ENCODE measurements at places on chromosomes 7 and 10.

DNA sequence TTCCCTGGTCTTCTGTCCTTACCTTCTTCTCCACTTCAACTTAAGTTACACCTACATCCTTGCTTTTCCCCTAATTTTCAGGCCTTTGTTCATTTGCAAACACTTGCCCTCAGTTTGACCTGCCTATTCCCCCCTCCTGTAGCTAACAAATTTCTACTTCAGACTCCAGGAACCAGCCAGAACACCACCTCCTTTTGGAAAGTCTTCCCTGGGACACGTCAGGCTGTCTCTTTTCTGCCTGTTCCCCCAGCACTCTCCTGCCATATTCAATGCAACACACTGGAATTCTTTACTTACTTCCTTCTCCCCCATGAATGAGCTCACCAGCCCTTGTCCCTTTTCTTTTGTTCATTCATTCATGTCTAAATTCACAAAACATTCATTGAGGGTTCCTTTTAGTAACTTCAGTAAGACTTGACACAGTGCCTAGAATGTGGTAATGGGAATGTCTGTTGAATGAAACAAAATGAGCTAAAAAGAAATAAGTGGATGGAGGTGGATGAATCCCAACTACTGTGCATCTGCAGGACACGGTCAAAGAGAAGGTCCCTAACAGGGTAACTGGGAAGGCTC is 478.0 kb downstream of the KCNMA1 start:
- DNase-seq, result no peak

- peak; percentile 54 for DNase-seq
These were observed 418.9 kb downstream of the ZNF716 start for GRCh38 chr7:57868771-57869483.

- DNase-seq, result no peak
These were observed 21.6 kb upstream of the SAR1A start for GRCh38 chr10:70191972-70192305.

DNA sequence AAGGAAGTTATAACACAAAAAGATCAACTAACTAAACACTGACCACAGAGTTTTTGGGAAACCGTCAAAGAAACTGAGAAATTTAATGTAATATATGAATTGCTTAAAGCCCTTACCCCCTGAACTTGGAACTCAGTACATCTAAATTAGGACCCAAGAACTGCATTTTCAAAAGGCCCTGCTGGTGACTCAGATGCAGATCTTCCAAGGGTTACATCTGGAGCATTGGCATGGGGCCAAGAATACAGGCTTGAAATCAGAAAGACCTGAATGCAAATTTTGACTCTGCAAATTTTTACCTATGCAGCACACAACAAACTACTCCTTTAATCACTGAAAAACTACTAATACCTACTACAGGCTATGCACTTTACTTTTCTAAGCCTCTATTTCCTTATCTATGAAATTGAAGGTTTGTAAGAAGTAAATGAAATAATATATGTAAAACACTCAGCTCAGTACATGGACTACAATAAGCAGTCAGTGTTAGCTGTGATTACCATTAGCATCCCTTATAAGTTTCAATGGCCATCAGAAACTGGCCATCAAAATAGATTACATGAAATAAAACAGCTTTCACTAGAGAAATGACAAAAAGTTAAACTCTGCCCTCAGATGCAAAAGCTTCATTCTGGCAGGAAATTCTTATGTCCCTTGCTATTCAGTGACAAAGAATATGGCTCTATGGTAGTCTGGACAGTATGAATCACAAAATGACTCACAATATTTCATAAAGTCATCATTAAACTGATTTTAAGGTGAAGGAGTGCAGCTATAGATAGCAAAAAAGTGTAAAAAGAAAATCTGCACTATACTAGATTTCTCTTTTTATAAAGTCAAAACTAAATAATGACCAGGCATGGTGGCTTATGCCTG is 43.6 kb downstream of the NSUN6 start:
- DNase-seq, result no peak

DNA sequence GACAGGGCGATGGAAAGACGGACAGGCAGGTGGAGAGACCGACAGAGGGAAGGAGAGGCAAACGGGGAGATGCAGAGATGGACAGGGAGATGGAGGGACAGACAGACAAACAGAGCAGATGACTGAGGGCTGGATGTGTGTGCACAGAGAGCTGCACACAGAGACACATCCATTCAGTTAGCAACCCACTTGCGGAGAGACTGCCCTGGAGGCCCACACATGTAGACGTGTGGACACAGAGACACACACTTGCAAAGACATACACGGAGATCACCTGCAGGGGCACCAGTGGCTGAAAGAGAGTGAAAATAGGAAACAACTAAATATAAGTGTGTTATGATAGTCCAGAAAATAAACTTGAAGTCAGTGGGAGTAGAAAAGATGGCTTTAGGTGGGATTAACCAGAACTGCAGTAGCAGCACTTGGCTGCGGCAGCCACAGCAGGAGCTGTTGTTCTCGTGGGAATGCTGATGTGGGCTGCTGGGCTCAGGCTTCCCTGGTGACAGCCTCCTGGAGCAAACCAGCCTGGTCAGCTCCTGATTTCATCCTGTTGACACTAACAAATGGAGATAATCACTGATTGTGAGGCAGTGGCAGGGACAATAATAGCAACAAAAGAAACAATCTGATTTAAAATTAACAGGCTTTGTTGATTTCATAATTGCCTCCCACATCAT is 134.1 kb downstream of the CCNY start:
- peak; percentile 27 for DNase-seq

- no peak for DNase-seq
These were observed 4.2 kb downstream of the SMARCD3 start for GRCh38 chr7:151244196-151244840.

- DNase-seq, result no peak
These were observed 689.6 kb downstream of the SORCS1 start for GRCh38 chr10:106474876-106475275.

DNA sequence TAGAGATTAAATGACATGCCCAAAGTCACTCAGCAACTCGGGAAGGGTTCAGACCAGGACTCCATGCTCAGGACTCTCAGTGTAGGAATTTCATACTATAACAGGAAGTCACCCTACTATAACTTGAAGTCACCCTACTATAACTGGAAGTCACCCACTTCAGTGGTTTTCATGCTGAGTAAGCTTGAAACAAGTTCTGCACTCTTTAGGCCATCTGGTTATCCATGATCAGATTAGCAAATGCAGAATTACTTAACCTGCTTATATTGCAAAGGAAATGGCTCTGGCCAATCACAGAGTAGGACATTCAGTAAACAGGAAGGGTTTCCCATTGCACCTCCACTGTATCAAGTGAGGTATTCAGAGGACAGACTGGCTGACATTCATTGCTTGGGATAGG is 1240.4 kb downstream of the GATA3 start:
- no peak for DNase-seq

DNA sequence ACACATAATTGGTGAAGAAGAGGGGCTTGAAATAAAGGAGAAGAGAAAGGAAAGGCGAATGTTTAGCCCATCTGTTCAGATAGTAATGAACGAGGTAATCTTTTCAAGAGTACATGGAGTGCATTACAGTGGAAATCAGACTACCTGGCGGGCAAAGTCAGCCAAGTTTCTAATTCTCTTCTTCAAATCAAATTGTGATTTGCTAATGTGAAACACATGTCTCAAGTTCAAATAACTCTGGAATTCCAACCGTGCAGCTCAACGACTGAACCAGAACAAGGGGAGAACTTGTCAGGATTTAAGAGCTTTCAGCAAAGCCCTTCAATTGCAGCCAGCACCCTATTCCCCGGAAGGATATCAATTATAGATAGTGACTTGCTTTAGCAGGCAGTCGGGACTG is 216.9 kb downstream of the GLI3 start:
- no peak for DNase-seq

- no peak for DNase-seq
These were observed 59.6 kb downstream of the ADRB1 start for GRCh38 chr10:114103284-114103683.

DNA sequence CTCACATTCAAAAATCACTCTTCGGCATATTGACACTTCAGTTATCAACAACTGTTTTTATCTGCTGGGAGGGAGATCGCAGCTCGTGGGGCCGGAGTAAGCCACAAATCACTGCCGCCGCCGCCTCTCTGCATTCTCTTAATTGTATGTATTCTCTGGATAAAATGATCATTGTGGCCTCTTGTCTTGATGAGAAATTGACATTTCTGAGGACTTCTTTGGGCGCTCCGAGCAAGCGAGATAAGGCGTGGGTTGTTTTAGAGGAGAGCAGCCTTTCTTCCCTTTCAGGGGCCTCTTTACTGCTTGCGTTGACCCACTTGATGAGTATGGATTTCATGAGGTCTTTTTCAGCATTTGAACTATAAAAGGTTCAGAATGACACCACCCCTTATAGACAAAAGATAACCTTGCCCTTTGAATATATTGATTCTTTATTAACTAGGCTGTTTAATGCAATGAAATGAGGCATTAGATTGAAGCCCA is 130.6 kb downstream of the EBF3 start:
- DNase-seq, result no peak
